Trophoblast cell (in vitro differentiated cells and primary cell): ENCODE measurements at places on chromosomes 11 and 22.

DNA sequence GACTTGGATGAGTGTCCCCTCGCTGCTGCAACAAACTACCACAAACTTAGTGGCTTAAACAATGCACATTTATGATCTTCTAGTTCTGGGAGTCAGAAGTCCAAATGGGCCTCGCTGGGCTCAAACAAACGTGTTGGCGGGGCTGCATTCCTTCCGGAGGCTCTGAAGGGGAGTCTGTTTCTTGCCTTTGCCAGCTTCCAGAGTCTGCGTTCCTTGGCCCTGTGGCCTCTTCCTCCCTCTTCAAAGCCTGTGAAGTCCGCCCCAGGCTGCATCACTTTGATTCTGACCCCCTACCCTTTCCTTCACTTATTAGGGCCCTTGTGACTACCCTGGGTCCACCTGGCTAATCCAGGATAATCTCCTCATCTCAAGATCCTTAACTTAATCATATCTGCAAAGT lies 80.3 kb upstream of the NECTIN1 start:
- no peak for DNase-seq

DNA sequence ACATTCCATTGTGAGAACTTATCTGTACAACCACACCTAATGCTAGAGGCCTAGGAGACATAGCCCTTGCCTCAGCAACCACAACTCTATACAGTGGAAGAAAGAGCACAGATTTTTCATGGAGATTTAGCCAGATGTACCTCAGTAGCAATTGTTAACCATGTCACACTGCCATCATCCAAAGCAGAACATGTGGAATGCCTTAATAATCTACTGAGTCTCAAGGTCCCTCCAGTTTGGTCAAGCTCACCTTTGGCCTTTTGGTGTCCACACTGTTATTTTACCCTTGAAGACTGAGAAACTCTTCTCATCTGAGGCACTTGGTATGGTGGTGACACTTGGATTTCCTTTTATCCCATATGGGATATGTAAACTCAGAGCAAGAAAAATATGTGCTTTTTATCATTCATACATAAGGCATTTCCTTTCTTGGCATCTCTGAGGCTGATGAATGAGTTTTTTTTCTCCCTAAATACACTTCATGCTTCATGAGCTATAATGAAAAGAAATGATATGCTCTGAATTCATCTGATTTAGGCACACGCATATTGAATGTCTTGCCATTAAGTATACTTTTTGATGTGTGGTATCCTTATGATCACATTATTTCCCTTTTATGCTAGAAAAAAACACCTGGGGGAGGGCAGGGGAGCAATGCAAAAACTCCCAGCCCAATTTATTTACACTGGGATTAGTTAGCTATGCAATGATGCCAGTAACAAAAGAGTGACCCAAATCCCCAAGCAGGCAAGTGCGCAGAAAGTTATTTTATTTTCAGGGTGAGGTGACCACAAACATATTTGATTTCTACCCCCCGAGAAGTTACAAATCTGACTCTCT lies 63.3 kb upstream of the ME3 start:
- no peak for DNase-seq

GRCh38 chr22:46578251-46578823 lies 40.9 kb upstream of the CELSR1 start:
- DNase-seq = no peak

- peak; percentile 13 for DNase-seq
Observed at GRCh38 chr11:61969838-61970662, 2.6 kb upstream of the FTH1 start.

GRCh38 chr11:77384571-77384970 lies 83.1 kb upstream of the GDPD4 start:
- no peak for DNase-seq

DNA sequence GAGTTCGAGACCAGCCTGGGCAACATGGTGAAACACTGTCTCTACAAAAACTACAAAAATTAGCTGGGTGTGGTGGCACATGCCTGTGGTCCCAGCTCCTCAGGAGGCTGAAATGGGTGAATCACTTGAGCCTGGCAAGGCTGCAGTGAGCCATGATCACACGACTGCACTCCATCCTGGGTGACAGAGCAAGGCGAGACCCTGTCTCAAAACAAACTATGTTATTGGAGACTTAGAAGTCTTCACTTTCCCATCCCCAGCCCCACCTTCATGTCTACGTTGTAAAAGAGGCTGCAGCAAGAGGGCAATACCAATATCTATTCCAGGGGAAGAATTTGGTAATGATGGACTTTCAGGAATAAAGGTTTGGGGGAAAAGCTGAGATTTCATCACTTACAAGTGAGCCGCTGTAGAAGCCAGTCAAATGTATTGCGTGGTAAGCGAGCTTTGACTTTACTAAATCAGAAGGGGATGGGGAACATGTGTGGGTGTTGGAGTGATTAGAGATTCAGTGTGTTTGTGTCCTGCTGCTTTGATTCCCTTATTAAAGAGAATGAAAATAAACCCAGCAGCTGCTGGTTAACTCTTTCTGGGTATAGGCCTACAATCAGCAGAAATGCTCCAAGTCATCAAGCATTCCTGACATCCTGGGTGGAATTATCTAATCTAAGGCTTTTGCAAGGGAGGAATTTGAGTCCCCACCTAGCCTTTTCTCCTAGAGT lies 53.7 kb downstream of the UBASH3B start:
- DNase-seq = peak; percentile 83

GRCh38 chr11:113091481-113091780 lies 130.2 kb downstream of the NCAM1 start:
- DNase-seq = no peak

GRCh38 chr11:46521961-46522681 lies 71.7 kb downstream of the AMBRA1 start:
- DNase-seq = no peak

DNA sequence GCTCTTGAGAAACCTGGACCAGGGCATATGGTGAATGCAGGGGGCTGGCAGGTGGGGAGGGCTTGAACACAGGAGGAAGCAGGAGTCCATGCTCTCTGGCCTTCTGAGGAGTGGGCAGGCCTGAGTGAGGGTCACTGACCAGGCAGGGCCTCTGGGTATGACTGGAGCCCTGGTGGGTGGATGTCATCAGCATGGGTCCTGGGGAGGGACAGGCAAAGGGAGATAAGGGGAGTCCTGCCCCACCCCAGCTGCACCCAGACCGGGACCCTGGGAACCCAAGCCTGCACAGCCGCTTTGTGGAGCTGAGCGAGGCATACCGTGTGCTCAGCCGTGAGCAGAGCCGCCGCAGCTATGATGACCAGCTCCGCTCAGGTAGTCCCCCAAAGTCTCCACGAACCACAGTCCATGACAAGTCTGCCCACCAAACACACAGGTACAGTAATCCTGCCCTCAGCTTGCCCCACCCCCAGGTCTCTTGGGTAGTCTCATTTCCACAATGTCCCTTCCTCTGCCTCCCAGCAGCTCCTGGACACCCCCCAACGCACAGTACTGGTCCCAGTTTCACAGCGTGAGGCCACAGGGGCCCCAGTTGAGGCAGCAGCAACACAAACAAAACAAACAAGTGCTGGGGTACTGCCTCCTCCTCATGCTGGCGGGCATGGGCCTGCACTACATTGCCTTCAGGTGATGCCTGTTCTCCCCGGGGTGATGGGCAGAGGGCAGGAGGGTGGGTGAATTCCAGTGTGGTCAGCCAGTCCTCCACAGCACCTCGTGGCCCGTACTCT lies 2.0 kb upstream of the VEGFB start:
- no peak for DNase-seq

DNA sequence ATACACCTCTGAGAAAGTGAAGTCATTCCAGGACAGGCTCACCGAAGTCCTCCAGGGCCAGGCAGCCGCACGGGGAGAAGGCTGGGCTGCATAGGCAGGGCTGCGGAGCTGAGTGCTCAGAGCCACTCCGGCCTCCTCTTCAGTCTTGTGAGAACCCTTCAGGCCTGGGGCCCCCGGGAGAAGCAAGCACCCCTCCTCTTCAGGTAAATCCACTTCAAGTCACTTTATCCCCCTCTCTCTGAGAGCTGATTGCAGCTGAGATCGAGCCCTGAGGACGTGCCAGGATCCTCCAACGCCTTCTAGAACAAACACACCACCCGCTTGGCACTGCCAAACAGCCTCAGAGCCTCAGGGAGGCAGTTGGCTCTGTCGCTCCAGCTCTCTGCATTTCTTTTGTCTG lies 1526.3 kb downstream of the BRD1 start:
- DNase-seq = no peak

GRCh38 chr11:15406851-15407351 lies 292.2 kb downstream of the INSC start:
- no peak for DNase-seq

GRCh38 chr22:28604966-28605761 lies 74.5 kb downstream of the TTC28 start:
- DNase-seq = no peak

DNA sequence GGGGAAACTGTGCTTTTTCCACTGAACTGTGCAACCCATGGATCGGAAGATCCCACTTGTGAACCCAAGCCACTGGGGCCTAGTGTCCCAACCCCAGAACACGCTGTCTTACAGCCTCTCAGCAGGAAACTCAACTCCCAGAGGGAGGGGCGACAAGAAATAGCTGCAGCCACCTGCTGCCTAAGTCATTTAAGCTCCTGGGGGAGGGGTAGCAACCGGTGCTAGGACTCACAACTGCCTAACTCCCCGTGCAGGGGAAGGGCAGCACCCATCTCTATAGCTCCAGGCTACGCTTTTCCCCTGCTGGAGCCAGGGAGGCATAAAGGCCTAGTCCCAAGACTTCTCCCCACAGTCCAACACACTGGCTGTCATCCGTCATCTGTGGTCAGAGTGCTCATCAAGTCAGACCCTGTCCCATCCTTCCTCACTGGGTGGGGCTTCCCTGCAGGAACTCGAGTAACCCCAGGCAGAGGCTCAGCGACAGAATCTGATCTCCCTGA lies 363.0 kb downstream of the LUZP2 start:
- DNase-seq = no peak

DNA sequence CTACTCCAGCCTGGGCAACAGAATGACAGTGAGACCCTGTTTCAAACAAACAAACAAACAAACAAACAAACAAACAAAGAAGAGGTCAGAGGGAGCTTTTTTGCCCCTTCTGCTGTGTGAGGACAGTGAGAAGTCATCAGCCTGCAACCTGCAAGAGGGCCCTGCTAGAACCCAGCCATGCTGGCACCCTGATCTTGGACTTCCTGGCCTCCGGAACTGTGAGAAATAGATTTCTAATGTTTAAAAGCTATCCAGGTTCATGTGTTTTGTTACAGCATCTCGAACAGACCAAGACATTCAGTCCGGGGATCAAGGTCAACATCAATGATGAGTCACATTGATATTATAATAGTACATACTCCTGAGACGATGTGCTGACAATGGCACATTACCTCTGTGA lies 41.4 kb upstream of the GRAMD1B start:
- peak; percentile 67 for DNase-seq

DNA sequence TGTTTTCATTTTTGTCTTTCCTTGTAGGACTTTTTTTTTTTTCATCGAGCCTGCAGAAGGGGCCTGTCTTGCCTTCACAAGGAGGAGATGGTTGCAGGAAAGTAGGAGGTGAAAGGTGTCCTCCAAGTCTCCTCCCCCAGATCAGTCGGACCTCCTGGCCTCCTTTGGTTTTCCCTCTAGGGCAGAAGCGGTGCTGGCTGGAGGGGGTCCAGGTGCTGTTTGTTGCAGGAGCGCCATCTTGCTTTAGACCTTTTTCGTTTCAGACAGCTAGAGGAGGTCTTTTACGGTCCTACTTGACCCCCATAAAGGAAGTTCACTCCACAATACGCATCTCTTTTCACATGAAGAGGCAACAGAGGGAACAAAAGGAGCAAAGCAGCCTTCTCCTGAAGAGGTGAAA lies 66.0 kb downstream of the ZBTB16 start:
- no peak for DNase-seq

GRCh38 chr22:46969491-46969890 lies 207.0 kb downstream of the TBC1D22A start:
- no peak for DNase-seq

GRCh38 chr22:43507235-43507634 lies 95.4 kb downstream of the MPPED1 start:
- DNase-seq = no peak

GRCh38 chr22:33070600-33070999 lies 12.4 kb upstream of the SYN3 start:
- DNase-seq = no peak

GRCh38 chr11:117072517-117073461 lies 25.4 kb downstream of the SIK3 start:
- peak; percentile 96 for DNase-seq

DNA sequence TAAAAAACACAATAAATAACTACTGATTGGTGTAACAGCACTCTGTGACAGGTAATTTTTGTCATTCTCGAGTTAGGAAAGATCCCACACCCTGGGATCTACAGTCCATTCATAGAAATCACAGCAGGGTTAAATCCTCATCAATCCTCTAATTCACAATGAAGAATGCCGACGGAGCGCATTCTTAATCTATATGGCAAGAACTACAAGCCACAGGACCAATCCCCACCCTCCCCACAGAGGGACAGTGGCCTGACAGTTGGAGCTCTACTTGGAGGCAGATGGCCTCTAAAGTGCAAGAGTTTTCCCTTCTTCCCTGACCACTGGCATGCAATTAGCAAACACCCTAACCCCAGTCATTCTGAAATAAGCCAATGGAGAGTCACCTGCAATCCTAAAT lies 34.2 kb downstream of the TCF20 start:
- DNase-seq = no peak

GRCh38 chr11:123547180-123547579 lies 107.2 kb downstream of the SCN3B start:
- peak; percentile 24 for DNase-seq

DNA sequence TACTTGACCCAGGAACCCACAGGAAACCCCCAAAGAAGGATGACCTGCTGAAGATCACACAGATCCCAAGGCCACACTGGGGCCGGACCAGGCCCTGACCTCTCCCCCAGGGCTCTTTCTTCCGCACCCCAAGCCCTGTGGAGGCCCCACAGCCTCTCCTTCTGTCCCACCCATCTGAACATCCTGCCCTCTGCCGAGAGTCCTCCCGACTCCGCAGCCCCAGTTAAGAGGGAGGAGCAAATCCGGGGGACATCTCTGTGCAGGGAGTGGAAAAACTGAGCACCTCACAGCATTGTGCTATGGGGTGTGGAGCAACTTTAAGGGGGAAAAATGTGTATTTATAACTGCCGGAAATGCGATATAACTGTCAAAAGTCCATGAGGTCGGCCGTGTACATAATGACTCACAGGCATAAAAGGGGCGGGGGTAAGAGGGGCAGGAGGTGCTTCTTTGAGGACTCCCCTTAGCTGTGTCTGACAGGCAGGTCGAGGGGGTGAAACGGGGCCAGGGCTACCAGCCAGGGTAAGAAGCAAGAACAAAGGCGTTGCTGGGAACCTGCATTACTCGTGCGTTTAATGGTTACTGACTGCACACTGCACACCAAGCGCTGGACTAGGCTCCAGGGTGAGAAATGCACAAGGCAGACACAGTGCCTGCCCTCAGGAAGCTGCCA lies 57.2 kb downstream of the WNT11 start:
- DNase-seq = no peak

DNA sequence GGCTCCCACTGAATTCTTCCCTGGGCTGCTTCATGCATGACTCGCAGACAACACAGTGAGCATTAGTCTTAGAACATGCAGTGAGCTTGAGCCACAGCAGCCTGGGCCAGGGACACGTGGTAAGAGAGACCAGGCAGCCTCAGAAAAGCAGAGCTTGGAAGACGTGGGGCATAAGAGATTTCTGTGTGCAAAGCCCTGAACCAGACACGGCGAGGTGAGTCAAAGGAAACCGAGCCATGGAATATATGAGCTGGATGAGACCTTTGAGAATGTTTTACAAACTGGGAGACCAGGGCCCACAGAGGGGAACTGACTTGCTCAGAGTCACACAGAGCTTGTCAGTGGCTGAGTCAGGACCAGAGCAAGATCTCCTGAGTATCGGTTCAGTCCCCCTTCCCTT lies 8.5 kb upstream of the FXYD6 start:
- DNase-seq = no peak

GRCh38 chr11:122751292-122752070 lies 86.8 kb upstream of the CRTAM start:
- DNase-seq = peak; percentile 51
